ENCODE measurements at places on chromosomes 4 and X. TPM values are rescaled to one million over a fixed set of nuclear protein-coding genes. Genes with fewer than 3 reads are reported as not detected.

DNA sequence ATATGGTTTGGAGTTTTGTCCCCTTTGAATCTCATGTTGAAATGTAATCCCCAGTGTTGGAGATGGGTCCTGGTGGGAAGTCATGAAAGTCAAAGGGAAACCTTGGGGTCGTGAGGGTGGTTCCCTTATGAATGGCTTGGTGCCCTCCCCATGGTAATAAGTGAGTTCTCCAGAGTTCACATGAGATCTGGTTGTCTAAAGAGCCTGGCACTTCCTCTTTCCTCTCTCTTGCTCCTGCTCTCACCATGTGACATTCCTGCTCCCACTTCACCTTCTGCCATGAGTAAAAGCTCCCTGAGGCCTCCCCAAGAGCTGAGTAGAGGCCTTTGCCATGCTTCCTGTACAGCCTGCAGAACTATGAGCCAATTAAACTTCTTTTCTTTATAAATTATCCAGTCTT lies 5.5 kb upstream of the IL15 start:
- H3K36me3 ChIP-seq, result no peaks in the 10 kb centered on the region
- H3K27me3 ChIP-seq, result peaks cover 3% of the 10 kb centered on the region
- no peak for DNase-seq
- no peak overlapping the region for H3K27ac ChIP-seq
- peaks cover 3% of the 10 kb centered on the region for H3K4me1 ChIP-seq

GRCh38 chr4:153257991-153258390 lies 53.7 kb downstream of the TRIM2 start:
- H3K27me3 ChIP-seq, result peaks cover 22% of the 10 kb centered on the region
- no peak overlapping the region for H3K4me3 ChIP-seq
- H3K36me3 ChIP-seq, result no peaks in the 10 kb centered on the region
- no peak overlapping the region for H3K27ac ChIP-seq
- DNase-seq, result no peak
- H3K4me1 ChIP-seq, result no peaks in the 10 kb centered on the region

GRCh38 chr4:24243641-24244040 lies 340.7 kb downstream of the DHX15 start:
- no peak overlapping the region for H3K27ac ChIP-seq
- no peaks in the 10 kb centered on the region for H3K27me3 ChIP-seq
- no peaks in the 10 kb centered on the region for H3K4me1 ChIP-seq
- H3K4me3 ChIP-seq, result no peak overlapping the region

The ATOH1 gene
- total RNA-seq, result not detected

DNA sequence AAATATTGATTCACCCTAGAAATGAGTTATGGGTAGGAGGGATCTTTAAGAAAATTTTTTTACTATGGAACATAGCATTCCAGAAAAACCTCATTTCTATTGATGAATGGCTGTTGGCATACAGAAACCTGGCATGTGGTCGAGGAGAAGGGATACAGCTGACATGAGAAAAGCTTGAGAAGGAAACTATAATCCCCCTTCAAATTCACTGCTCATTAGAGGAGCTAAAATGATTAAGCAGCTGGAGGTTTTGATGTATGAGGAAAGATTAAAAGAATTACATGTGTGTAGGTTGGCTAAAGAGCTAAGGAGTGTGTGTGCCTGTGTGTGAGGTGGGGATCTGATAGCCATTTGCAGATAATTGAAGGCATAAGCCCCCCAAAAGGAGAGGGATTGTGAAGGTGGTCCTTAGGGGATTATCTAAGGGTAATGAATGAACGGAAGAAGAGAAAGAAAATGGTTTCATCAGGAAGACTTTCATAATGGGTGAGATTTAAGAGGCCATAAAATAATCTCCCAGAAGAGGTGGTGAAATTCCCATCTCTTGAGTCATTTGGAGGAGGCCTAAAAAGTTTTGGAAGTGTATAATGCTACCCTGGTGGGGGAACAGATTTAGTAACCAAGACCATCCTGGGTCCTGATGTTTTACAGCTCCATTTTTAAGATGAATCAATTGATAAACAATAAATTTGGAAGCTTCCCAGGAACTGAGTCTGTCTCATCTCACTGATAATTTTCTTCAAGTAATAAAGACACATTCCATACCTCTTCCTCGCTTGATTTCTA lies 272.0 kb upstream of the HAND2 start:
- H3K4me1 ChIP-seq, result no peaks in the 10 kb centered on the region
- no peaks in the 10 kb centered on the region for H3K27me3 ChIP-seq
- no peak for DNase-seq
- no peak overlapping the region for H3K4me3 ChIP-seq

DNA sequence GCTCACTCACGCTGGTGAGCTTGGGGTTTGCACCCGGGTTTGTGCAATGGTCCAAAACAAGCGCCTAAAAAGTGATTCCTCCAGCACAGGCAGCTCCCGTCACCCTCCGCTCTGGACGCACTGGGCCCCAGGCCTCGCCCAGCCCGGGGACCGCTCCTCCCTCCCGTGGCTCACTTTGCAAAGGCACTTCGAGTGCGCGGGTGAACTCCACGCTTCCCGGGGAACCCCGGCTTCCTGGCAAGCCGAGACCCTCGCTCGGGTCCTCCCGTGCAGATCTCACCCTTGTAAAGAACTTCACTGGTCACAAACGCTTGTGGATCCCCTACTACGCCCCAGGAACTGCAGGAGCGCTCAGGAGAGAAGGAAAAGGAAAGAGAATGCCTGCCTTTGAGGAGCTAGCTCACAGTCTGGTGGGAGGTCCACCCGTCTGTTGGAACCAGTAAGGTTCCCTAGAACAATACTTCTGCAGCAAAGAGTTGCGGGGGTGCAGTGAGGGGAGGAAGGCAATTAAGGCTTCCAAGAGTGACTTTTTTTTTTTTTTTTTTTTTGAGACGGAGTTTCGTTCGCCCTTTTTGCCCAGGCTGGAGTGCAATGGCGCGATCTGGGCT lies at the start of gene CTPS2:
Gene CTPS2 (minus strand): TSS at position 122 of the 608 bp plus-strand sequence. CDS start 9,767 bp downstream, outside the sequence.
- peak within 1 kb of the TSS; percentile 78 for H3K4me3 ChIP-seq
- no peaks in the 10 kb centered on the region for H3K27me3 ChIP-seq
- H3K4me1 ChIP-seq, result peaks cover 19% of the 10 kb centered on the region
- H3K27ac ChIP-seq, result peak within 1 kb of the TSS; percentile 69

All from activated CD8-positive, alpha-beta memory T cell treated with anti-CD3 and anti-CD28 coated beads, Interleukin-2, amount 10 ng/mL, durations not matched to agents 7 days and 5 days (primary cell).